ENCODE measurements at places on chromosomes 13 and 19. TPM values are rescaled to one million over a fixed set of nuclear protein-coding genes. Genes with fewer than 3 reads are reported as not detected.

Gene GZMM
- 28.7 TPM for total RNA-seq

Gene PPM1N
- total RNA-seq = 5.8 TPM

Gene ETHE1
- 29.1 TPM for total RNA-seq

Gene KIR2DL1
- not detected for total RNA-seq

Gene ZIC2
- not detected for total RNA-seq

Gene PCDH8
- total RNA-seq = not detected

Gene ZNF98
- total RNA-seq = not detected

Gene ZNF429
- total RNA-seq = 31.9 TPM

Gene HPN
- 0.15 TPM for total RNA-seq

Gene ZSCAN18
- total RNA-seq = 63.2 TPM

Gene CTU1
- total RNA-seq = 11.4 TPM

Gene ZNF574
- 26.0 TPM for total RNA-seq

DNA sequence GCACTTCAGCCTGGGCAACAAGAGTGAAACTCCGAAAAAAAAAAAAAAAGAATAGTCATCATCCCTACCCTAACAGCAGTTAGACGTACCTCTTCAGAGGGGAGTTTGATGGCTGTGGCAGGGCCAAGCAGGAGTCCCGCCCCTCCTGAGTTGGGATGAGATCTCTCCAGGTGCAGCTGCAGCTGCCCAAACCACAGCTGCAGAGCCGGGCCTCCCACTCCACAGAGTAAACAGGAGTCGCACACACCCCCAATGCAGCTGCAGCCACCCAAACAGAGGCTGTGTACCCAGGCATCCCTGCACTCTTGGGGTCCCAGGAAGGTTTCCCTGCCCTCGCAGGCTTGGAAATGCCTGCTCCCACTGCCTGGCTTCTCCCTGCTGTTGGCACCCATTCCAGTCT lies 17.4 kb upstream of the MLLT1 start:
- H3K4me1 ChIP-seq = no peaks in the 10 kb centered on the region
- H3K27ac ChIP-seq = no peak overlapping the region
- H3K36me3 ChIP-seq = no peaks in the 10 kb centered on the region

GRCh38 chr19:29928831-29929230 lies 13.2 kb upstream of the URI1 start:
- H3K4me1 ChIP-seq = no peaks in the 10 kb centered on the region
- H3K27me3 ChIP-seq = no peaks in the 10 kb centered on the region
- no peak overlapping the region for H3K27ac ChIP-seq
- DNase-seq = no peak
- H3K36me3 ChIP-seq = no peaks in the 10 kb centered on the region
- H3K4me3 ChIP-seq = no peak overlapping the region

- H3K27ac ChIP-seq = no peak overlapping the region
- DNase-seq = no peak
- H3K27me3 ChIP-seq = no peaks in the 10 kb centered on the region
- no peak overlapping the region for H3K4me3 ChIP-seq
Measured at GRCh38 chr19:6457958-6458694, 1.5 kb downstream of the SLC25A23 start.

GRCh38 chr19:17325881-17326594 lies 8.6 kb downstream of the ANO8 start:
- no peaks in the 10 kb centered on the region for H3K27me3 ChIP-seq
- H3K27ac ChIP-seq = no peak overlapping the region
- H3K4me1 ChIP-seq = peaks cover 11% of the 10 kb centered on the region
- no peaks in the 10 kb centered on the region for H3K36me3 ChIP-seq
- DNase-seq = no peak

DNA sequence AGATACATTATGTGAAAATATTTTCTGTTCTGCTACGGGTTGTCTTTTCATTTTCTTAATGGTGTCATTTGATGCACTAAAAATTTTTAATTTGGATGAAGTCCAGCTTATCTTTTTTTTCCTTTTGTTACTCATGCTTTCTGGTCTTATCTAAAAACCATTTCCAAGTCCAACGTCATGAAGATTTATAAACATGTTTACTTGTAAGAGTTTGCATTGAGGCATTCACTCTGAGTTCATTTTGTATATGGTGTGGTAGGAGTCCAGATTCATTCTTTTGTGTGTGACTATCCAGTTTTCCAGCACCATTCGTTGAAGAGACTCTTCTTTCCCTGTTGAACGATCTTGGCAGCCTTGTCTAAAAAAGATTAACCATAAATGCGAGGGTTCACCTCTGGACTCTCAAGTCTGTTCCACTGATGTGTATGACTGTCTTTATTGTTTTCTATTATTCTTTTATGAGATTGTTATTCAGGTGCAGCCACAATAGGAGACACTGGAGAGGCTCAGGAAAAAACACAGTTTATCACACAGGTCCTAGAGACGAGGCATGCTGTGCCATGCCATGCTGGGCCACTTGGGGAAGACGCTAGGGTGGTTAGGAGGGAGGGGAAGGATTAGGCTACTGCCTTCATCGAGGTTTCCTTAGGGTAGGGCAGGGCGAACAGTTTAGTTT lies 35.0 kb downstream of the NAA16 start:
- no peak overlapping the region for H3K4me3 ChIP-seq
- no peak for DNase-seq
- H3K4me1 ChIP-seq = peaks cover 39% of the 10 kb centered on the region
- no peaks in the 10 kb centered on the region for H3K27me3 ChIP-seq

- H3K27me3 ChIP-seq = no peaks in the 10 kb centered on the region
- H3K36me3 ChIP-seq = no peaks in the 10 kb centered on the region
- no peak for DNase-seq
- H3K27ac ChIP-seq = no peak overlapping the region
- H3K4me3 ChIP-seq = no peak overlapping the region
Measured at GRCh38 chr13:88637935-88638334, 966.8 kb downstream of the SLITRK5 start.

DNA sequence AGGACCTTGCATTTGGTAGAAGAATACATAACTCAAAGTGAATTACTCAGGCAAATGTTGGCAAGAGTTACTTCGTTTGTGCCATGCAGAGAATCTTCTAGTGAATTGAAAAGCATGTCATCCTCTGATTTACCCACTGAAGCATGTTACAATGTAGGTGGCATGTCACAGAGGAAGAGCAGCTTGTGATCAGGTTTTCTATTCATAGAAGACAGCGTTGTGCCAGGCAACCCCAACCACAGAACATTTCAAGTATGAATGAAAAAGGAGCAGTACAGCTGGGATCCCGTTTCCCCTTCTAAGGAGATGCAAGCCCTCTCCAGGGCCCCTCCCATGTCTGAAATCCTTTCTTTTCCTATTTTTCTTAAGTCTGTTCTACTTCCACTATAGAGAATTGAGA lies 6.0 kb upstream of the KATNAL1 start:
- H3K36me3 ChIP-seq = no peaks in the 10 kb centered on the region
- no peaks in the 10 kb centered on the region for H3K27me3 ChIP-seq

DNA sequence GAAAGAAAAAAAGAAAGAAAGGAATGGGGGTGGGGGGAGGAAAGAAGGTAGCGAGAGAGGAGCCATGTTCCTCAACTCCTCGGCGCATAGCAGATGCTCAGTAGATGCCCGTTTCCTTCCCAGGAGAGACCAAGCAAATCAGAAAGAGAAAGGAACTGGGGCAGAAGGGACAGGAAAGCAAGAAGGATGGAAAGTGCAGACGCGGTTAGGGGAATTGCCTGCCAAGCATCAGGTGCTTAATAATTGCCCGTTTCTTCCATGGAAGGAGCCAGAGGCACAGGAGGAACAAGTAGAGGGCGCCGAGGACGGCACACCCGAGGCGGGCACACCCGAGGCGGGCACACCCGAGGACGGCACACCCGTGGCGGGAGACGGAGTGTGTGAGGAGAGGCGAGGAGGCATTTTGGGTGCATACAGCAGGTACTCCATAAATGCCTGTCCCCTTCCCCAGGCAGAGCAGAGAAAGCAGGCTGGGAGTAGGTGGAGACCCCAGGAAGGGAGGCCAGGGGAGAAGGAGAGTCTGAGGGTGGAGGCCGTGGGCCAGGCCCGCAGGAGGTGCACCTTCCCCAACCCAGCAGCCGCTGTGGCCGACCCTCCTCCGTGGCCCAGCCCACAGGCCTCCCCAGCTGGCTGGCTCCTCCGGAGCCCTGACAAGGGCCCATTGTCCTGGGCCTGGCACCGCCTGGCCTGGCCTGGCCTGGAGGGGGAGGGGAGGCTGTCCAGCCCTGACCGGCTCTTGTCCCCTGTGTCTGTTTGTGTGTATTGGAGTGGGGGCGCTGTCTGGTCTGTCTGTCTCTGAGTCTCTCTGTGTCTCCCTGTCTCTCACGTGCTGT lies 14.6 kb downstream of the JOSD2 start:
- H3K4me1 ChIP-seq = peaks cover 9% of the 10 kb centered on the region

DNA sequence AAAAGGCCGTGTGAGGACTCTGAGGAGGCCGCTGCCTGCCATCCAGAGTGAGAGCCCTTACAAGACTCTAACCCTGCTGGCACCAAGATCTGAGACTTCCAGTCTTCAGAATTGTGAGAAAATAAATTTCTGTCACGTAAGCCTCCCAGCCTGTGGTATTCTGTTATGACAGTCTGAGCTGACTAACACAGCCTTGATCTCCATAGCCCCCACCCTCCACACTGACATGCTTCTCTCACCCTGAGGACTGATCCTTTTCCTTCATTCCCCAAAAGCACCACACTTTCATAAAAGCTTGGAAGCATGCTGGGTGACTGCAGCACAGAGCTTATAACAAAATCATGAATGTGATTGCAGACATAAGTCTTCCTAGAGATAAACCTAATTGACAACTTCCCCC lies 1059.8 kb downstream of the UQCRFS1 start:
- no peaks in the 10 kb centered on the region for H3K4me1 ChIP-seq
- no peak for DNase-seq
- H3K27me3 ChIP-seq = no peaks in the 10 kb centered on the region

GRCh38 chr13:32866921-32867320 lies 149.3 kb upstream of the KL start:
- no peak for DNase-seq
- H3K4me1 ChIP-seq = no peaks in the 10 kb centered on the region
- no peaks in the 10 kb centered on the region for H3K36me3 ChIP-seq
- no peaks in the 10 kb centered on the region for H3K27me3 ChIP-seq
- no peak overlapping the region for H3K27ac ChIP-seq

GRCh38 chr19:14514215-14514863 lies 3.9 kb downstream of the DNAJB1 start:
- peaks cover 40% of the 10 kb centered on the region for H3K4me1 ChIP-seq
- no peak for DNase-seq
- no peaks in the 10 kb centered on the region for H3K27me3 ChIP-seq
- peak overlapping the region; percentile 24 for H3K27ac ChIP-seq

- no peak overlapping the region for H3K4me3 ChIP-seq
- H3K36me3 ChIP-seq = no peaks in the 10 kb centered on the region
- no peaks in the 10 kb centered on the region for H3K4me1 ChIP-seq
- no peaks in the 10 kb centered on the region for H3K27me3 ChIP-seq
- DNase-seq = no peak
Measured at GRCh38 chr13:66577358-66577757, 652.8 kb downstream of the PCDH9 start.

DNA sequence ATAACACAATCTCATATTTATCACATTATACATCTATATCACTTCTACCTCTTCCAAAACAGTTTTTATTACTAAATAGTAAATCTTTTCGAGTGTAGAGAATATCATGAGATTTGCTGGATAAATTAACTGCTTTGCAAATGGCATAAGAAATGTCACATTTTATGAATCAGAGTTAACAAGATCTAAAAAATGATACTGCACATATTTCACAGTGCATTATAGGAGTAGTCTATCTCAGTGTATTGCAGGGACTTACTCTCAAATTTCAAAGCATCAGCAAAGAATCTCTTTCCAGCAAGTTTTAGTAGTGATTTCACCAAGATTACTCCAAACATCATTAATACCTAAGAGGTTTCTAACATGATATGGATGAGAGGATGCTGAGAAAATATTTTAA lies 687.1 kb upstream of the SLITRK1 start:
- no peak overlapping the region for H3K27ac ChIP-seq
- no peaks in the 10 kb centered on the region for H3K27me3 ChIP-seq
- no peaks in the 10 kb centered on the region for H3K4me1 ChIP-seq
- no peak for DNase-seq

- no peak overlapping the region for H3K27ac ChIP-seq
- DNase-seq = no peak
- H3K4me3 ChIP-seq = no peak overlapping the region
- no peaks in the 10 kb centered on the region for H3K4me1 ChIP-seq
Measured at GRCh38 chr19:35340431-35340830, 7.3 kb upstream of the FFAR1 start.
